ENCODE measurements at places on chromosomes 2 and 18. TPM values are rescaled to one million over a fixed set of nuclear protein-coding genes. Genes with fewer than 3 reads are reported as not detected.

TMEM17 gene
- total RNA-seq: 3.3 TPM

DNA sequence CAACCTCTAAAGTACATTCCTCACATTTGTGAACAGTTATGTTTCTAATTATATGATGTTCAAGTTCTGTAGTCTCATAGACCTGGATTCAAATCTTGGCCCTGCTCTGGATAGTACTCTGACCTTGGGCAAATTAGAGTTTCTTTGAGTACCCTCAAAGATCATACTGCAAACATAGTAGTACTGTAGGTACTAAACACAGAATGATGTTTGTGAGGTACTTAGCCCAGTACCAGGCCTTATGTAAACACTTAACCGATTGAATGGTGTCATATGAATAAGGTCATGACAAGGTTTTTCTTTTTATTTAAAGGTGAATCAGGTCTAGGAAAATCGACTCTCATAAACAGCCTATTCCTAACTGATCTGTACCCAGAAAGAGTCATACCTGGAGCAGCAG lies 19.1 kb downstream of the SEPTIN2 start:
- no peak for DNase-seq

- DNase-seq: no peak
Measured at GRCh38 chr2:15677141-15677843, 85.6 kb downstream of the DDX1 start.

DNA sequence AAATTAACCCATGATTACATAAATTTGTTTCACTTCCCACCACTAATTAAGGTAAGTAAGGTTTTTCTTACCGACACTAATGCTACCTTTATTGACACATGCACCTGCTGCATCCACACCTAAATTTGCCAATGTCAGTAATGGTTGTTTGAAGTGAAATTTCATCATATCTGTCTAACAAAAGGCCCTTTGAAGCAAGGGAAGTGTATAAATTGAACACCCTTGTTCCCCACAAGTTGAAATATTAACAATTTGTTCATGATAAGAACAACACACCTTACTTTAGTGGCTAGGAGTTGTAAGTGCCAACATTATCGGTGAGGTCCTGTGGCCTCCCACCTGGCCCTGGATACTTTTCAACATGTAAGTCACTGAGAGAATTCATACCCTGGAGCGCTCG lies 116.3 kb upstream of the CDCA7 start:
- no peak for DNase-seq

DNA sequence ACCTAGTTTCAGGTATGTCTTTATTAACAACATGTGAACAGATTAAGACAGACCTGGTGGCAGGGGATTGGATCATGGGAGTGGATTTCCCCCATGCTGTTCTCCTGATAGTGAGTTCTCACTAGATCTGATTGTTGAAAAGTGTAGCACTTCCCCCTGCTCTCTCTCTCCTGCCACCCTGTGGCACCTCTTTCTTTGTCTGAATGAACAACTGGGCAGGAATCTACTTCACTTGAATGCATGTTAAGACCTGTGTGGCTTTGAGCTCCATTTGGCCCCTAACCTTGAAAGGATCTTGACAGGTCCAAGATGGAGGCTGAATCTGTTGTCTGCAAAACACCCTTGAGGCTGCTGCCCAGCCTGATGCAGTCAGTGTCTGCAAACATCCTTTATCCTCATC lies 194.4 kb downstream of the RNF144A start:
- DNase-seq: no peak

APLF gene
- total RNA-seq: 10.0 TPM

Data from skin of body (tissue), 3 donors.